NCI-H146 (cell line): ENCODE measurements at places on chromosomes 2 and 18.

DNA sequence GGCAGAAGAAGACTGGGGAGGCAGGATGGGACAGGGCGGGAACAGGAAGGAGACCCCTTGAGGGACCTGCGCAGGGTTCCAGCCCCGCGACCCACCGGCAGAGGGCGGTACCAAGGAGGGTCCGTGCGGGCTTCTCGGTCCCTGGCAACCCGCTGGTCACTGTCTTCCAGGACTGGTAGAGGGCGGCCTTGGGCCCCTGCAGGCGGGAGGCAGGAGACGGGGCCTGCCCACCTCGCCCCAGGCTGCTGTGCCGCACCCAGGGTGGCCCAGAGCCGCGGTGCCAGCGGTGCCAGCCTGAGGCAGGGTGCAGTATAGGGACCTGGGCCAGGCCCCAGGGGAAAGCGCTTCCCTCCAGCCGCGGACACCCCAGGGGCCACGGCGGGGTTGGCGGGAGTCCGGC lies 34.5 kb downstream of the NEURL3 start:
- DNase-seq: no peak

- DNase-seq: no peak
Observed at GRCh38 chr2:128214866-128215460, 103.7 kb downstream of the HS6ST1 start.

GRCh38 chr2:175984846-175985245 lies 17.2 kb downstream of the LNPK start:
- no peak for DNase-seq

GRCh38 chr2:73418343-73418742 lies 32.7 kb downstream of the ALMS1 start:
- DNase-seq: no peak

DNA sequence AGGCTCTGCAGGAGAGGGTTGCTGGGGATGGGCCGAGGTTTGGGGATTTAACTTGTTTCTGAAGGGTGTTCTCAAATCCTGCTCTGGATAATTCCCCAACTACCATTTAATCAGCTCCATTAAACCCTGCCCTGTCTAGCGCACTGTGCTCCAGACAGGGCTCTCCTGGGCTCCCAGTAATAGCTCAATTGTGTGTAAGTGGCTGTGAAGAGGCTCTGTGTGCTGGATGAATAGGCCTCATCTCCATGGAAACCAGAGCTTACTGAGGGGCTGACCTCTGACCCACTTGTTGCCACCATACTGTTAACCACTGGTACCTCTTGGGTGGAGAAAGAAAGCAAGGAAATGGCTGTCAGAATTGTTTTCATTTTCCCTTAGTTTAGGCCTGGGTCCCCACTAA lies 92.9 kb downstream of the TGOLN2 start:
- DNase-seq: peak; percentile 93

- no peak for DNase-seq
Observed at GRCh38 chr2:188349019-188349418, 57.3 kb downstream of the GULP1 start.

GRCh38 chr2:45177870-45178269 lies 168.6 kb upstream of the SIX2 start:
- DNase-seq: no peak

- DNase-seq: no peak
Observed at GRCh38 chr2:37869304-37869703, 55.8 kb upstream of the RMDN2 start.

- DNase-seq: peak; percentile 83
Observed at GRCh38 chr2:70935468-70936164, at the start of gene ATP6V1B1. Gene ATP6V1B1 (plus strand): TSS chr2:70935900. CDS start chr2:70935955, 55 bp downstream.

DNA sequence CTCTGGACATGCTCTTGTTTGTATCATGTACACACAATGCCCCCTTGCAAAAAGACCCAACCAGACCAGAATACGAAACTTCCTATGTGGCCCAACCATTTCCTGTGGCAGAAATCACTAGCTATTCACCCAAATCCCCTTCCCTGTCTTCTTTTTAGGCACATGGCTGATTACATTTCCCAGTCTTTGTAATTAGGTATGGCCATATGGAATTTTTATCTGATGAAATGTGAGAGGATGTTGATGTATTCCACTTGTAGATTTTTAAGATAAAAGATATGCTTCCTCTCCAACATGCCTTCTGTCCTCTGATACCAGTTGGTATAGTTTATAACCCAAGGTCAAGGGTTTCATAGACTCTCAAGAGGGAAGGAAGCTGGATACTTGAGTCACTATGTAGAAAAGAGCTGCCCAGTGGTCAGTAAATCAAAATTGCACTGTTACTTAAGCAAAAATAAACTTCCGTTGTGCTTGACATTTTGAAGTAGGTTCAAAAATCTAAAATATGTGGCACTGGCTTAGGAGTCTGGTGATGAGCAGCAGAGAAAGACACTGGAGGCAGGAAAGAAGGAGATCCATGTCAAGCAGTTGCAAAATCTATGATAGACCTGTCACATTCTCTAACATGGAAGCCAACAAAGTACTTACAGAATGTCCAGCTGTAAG lies 297.4 kb downstream of the SMAD2 start:
- DNase-seq: no peak

- peak; percentile 9 for DNase-seq
Observed at GRCh38 chr2:164538240-164538866, 82.9 kb downstream of the GRB14 start.

DNA sequence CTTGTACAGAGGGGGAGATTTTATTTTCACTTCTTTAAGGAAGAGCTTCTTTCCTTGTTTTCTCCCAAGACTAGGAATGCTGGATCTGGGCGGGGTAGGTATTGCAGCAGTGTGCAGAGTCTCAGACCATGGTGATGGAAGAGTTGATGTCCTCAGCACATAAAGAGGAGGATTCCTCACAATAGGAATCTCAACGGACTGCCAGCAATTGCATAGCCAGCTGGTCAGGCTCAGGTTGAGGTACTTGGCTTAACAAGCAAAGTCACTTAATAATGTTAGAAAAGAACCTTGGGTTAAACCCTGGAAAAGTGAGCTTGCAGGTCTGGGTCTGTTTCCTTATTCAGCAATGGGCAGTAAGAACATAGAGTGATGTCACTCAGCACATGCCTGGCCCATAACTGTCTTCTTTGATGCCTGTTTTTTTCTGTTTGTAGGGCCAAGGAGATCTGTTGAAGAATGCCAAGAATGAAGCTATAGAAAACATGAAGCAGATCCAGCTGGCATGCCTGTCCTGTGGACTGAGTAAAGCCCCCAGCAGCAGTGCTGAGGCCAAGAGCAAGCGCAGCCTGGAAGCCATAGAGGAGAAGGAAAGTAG lies 342.1 kb downstream of the PLCL1 start:
- DNase-seq: no peak

GRCh38 chr2:154133823-154134222 lies 262.1 kb downstream of the GALNT13 start:
- no peak for DNase-seq

DNA sequence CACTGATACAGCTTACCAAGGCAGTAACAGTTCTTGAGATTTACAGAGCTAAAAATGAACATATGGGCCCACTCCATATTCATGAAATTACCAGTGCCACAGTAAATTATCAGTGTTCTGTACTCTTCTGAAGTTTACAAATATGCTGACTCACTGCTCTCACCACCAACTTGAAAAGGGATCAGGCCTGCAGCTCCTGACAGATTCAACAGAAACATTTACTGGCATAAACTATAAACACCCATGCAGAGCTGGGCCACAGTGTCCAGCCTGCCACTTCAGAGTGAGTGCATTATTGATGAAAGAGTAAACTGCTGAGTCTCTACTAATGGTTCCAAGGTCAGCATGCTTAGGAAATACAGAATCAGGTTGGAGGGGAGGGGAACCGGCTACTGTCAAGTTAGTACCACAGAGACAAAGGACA lies 83.1 kb downstream of the FARSB start:
- no peak for DNase-seq

GRCh38 chr2:205682239-205682970 lies at the start of gene NRP2:
Gene NRP2 (plus strand): TSS chr2:205682501. CDS start chr2:205683291, 790 bp downstream.
- peak; percentile 84 for DNase-seq

GRCh38 chr2:32719933-32720716 lies 92.3 kb downstream of the TTC27 start:
- no peak for DNase-seq

DNA sequence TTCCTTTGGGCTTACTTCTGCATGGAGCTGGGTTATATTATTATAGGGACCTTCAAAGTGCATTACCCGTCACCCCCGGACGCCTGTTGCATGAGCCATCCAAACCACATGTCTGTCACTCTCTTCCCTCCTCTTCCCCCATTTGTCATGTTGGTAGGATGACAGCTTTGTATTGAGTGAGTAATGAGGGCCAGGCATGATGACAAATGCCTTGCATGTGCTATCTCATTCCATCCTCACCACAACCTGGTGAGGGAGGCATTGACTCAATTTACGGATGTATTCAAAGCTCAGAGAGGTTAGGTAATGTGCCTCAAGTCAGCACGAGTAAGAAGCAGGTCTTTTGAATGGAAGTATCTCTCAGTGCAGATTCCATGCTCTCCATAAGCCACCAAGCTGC lies 510.5 kb upstream of the TNP1 start:
- DNase-seq: no peak

DNA sequence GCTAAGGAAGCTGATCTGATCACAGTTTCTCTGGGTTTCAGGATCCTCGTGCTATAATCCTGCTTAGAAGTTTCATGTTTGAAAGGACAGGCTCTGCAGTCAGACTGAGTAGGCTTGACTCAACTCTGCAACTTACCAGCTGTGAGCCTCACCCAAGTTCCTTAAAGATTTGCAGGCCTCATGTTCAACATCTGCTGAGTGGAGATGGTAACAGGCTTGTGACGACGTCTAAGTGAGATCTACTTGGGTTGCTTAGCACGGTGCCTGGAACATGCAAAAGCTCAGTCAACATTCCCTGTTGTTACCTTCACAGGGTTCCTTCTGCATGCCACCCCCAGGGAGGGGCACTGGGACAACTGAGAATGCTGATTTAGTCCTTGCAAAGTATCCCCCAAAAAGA lies 164.2 kb downstream of the C1D start:
- DNase-seq: no peak
